GM12892 (cell line): ENCODE measurements at places on chromosomes 7 and 10.

DNA sequence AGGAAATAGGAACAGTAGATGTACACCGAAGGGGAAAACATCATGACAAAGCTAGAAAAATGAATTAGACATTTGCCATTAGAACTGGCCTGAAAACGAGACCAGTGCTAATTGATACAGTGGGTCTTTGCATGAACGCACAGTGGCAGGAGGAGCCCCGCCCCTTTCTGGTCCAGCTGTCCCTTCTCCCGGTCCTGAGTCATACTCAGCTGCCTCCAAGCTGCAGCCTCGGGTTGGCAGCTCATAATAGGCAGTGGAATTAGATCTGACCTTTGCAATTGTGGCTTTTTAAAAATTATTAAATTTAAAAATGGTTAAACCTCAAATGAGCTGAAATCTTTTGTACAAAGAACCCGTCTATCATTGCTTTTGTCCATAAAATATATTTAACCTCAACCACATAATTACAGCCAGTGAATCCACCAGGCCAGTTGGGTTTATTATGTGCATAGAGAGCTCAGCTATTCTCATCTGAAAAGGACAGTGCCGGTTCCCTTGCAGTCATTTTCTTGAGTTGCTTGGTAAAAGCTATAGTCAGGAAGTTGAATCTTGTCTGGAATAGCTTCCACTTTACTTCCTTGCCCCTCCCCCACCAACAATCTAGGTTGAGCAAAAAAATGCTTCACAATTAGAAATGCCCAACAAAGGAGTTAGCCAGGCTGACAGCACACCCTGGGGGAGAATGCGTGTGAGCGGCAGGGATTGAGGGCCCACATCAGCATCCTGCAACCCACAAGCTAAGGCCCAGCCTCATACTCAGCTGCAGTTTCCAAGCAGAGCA is 147.1 kb downstream of the BUB3 start:
- no peak for DNase-seq

- DNase-seq = no peak
These were observed 517.6 kb downstream of the KCNMA1 start for GRCh38 chr10:77120012-77120411.

GRCh38 chr10:118775478-118775877 is 20.7 kb upstream of the CACUL1 start:
- no peak for DNase-seq

DNA sequence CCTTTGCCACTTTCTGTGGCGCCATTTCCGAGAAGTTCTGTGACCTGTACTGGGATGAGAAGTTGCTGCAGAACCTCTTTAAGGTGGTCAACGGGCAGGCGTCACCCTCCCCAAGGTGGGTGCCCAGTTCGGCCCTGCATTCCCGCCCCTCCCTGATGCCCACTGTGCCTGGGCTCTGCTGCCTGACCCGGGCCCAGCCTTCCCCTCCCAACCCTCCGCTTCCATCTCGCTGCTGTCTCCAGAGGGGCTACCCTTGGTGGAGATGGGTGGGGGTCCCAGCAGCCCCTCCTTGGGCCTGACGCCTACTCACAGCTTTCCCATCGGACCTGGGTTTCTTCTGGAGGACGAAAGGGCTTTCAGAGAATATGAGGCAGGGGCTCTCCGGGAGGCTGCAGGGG is 30.5 kb upstream of the UTF1 start:
- DNase-seq = no peak

DNA sequence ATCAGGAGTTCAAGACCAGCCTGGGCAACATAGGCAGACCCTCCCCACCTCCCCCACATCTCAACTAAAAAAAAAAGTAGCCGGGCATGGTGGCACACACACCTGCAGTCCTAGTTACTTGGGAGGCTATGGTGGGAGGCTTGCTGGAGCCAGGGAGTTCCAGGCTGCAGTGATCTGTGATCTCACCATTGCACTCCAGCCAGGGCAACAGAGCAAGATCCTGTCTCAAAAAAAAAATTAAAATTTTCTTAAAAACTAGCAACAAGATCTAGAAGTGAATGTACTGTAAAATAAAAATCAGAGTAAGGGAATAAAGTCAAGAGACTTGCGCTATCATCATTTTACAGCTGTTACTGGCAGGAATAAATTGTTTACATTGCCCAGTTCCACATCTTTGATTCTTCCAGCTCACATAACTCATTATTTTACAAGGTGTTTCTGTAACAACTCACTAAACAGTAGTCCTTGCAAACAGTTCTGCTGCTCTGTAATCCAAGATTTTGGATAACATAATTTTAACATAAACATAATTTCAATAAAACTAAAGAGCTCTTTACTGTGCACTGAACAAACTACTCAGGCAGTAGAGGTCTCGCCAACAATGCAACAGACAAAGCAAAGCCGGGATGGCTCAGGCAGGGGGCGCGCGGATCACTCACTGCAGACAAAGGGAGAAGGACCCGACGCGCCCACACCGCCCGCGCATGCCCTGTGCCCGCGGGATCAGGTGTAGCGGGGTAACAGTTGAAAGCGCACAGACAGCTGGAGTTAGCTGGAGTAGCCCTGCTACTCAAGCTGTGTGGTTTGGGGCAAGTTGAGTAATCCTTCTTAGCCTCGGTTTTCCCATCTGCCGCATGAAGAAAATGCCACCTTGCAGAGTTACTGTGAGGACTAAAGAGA is 73.3 kb upstream of the NFE2L3 start:
- peak; percentile 43 for DNase-seq

GRCh38 chr7:93960986-93961385 is 39.5 kb downstream of the GNG11 start:
- DNase-seq = no peak

- DNase-seq = no peak
These were observed 173.9 kb upstream of the SLC25A13 start for GRCh38 chr7:96495751-96496216.

DNA sequence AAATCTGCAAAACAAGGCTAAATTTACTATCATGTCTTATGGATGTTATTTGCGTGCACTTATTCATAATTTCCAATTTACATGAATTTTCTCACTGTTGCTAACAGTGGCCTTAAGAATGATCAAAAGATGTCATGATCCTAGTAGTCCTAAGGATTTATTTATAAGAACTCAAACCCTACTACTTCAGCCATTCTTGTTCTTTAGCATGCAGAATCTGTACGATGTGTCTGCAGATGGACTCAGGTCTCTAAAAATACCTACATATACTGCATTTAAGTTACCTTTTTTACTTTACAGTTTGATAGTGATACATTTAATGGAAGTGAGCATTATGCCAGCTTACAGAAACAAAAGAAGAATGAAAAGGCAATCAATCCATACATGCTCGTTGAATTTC is 91.2 kb downstream of the ZNF277 start:
- DNase-seq = no peak

DNA sequence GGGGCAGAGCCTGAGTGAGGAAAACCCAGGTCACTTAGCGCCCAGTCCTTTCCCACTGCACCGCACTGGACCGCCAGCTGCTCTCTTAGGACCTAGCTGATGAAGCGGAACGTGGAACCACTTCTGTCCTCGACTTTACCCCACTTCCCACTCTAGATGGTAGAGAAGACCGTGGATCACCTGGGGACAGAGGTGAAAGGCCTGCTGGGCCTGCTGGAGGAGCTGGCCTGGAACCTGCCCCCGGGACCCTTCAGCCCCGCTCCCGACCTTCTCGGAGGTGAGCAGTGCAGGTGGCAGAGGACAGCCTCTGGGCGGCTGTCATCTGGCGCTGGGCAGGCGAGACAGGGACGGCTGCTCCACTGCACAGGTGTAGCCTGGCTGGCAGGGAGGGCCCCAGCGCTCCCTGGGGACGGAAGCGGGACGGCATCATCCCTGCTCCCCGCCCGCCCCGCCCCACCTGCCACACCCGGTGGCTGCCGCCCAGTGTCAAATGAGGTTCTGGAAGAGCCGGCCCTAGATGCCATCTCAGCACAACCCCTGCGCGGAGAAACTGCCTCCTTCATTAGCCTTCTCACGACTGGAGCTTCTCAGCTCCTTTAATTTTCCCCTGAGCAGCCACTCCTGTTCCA is 11.7 kb downstream of the PLAC9 start:
- no peak for DNase-seq

DNA sequence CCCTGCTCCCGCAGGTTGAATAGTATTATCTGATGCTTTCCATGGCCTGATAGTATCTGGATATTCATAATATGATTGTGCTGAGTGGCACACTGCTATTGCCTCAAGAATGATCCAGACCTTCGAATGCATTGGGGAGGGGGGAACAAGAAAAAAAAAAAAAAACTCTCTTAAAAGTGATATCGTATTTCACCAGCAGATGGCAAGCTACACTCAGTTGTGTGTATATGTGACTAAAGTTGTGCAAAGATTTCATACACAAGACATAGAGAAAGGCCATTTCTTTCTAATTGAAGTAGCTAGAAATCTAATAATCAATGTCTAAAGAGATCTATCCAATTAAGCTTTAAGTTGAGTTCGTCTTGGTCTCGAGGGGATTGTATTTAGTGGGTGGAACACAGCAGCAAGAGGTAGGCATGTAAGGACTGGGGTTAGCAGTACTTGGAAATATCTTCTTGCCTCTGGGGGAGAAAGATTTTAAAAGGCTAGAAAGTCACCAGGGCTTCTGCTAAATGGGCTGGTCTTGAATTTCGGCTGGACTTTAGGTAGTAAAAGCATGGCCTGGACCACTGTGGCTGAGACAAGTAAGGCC is 15.3 kb downstream of the SFRP4 start:
- DNase-seq = no peak

GRCh38 chr7:42217548-42217947 is 19.5 kb downstream of the GLI3 start:
- DNase-seq = no peak

GRCh38 chr7:114070246-114070645 is 151.4 kb upstream of the PPP1R3A start:
- DNase-seq = no peak

GRCh38 chr10:103186128-103186527 is 6.9 kb downstream of the NT5C2 start:
- no peak for DNase-seq

- DNase-seq = no peak
These were observed 297.0 kb downstream of the PHTF2 start for GRCh38 chr7:78095549-78095948.

DNA sequence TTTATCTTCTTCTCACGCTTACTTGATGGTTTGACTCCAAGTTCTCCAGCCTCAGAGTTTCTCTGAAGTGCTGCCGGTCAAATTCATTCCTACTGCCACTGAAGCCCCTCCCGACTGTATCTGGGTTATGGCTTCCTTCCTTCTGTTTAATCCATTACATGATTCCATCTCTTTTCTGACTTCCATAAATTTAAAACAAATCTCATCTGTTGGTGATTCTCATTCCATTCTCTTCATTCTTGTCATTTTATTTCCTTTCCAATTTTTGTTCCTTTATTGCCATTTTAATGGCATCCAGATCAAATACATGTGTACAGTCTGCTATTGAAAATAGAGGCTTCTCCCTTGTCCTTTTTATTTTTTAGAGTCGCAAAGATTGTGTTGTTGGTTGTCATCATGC is 25.4 kb upstream of the HIBADH start:
- DNase-seq = no peak

- DNase-seq = no peak
These were observed 229.5 kb downstream of the ARHGAP21 start for GRCh38 chr10:24494236-24494635.

DNA sequence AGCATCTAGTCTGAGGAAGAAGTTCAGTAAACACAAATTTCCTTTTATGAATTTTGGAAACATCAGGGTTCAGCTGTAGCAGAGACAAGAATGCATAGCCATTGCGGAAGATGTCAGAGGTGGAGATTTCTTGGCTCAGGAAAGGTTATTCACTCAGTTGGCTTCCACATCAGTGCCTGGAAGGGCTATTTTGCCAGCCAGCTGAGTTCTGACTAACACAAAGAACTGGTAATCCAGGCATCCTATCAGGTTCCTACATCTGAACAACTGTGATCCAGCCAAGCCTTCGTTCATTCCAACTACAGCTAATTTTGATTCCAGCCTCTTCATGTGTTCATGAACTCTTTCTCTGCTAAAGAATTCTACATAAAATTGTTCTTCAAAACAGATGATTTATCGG is 965.6 kb downstream of the XPNPEP1 start:
- no peak for DNase-seq

DNA sequence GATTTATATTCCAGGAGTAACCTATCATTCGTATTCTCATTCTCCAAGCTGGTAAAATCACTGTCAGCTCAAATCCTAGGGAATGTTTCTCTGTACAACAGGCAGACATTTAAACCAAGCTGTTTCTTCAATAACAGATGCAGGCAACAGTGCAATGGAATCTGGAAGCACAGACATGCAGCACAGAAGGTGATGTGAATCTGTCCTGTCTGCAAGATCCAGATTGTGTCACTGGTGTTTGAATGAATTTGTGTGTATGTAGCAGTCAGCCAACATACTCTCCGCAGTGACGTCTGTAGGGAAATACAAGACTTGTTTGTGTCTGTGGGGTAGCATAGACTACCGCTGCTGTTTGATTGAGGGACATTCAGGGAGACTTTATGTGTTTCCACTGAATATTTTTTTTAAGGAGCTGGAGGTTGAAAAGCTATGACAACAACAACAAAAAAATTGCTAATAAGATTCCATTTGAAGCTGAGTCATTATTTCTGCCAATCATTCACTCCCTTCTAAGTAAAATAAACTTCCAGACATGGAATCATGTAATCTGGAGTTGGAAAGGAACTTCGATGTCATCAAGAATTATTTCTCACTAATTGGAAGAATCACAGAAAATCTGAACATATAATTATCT is 122.9 kb upstream of the MYO3A start:
- DNase-seq = no peak

- no peak for DNase-seq
These were observed 169.7 kb downstream of the LRRTM3 start for GRCh38 chr10:67095531-67095930.

- DNase-seq = no peak
These were observed 101.0 kb upstream of the SHH start for GRCh38 chr7:155913291-155913690.

DNA sequence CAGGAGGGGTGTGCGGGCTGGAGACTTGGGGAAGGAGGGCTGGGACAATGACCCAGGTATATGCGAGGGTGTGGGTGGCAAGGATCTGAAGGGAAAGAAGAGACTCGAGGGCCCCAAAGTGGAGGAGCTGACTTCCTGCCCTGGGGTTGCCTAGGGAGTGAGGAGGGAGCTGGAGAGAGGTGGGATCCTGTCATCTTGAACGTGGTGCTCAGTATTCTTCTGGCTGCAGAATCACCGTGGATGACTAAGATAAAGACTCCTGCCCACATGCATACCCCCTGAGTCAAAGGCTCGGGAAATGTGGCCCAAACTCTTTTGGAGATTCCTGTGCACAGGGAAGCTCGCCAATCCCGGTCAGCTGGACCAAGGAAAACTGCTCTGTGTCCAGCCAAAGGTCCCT is 31.2 kb downstream of the COL17A1 start:
- DNase-seq = no peak

- no peak for DNase-seq
These were observed 44.5 kb downstream of the LANCL2 start for GRCh38 chr7:55409482-55410225.

GRCh38 chr7:135795846-135796570 is 47.4 kb upstream of the FAM180A start:
- no peak for DNase-seq

GRCh38 chr10:72455889-72456595 is 101.3 kb upstream of the DNAJB12 start:
- DNase-seq = no peak
